ENCODE measurements at places on chromosomes 5 and 9. TPM values are rescaled to one million over a fixed set of nuclear protein-coding genes. Genes with fewer than 3 reads are reported as not detected.

Gene IL13
- total RNA-seq: not detected

Gene GSN
- total RNA-seq: 855 TPM

GRCh38 chr5:107367939-107368338 lies 302.8 kb downstream of the EFNA5 start:
- DNase-seq: no peak

DNA sequence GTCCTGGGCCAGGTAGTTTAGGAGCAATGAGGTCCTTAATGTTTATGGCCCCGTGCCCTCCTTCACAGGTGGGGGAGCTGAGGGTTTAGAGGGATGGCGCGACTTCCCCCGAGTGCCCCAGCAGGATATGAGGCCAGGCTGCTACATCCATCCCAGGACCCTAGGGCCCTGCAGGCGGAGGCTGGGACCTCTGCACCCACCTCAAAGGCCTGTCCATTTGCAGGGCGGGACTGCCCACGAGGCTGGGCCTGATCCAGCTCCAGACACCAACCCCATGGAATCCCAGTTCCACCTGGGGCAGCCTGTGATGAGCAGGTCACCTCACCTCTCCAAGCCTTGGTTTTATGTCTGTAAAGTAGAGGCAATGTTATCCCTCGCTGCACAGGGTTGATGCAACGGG lies 142.1 kb downstream of the RXRA start:
- no peak for DNase-seq

- peak; percentile 75 for DNase-seq
Observed at GRCh38 chr9:93302586-93303257, 118.8 kb downstream of the WNK2 start.
